Renal cortical epithelial cell (primary cell): ENCODE measurements at places on chromosomes 5 and 9.
A peak's percentile ranks its signal among the peaks of the same experiment; 100 is the strongest.

GRCh38 chr5:78755822-78756429 is 107.4 kb upstream of the LHFPL2 start:
- DNase-seq: no peak

DNA sequence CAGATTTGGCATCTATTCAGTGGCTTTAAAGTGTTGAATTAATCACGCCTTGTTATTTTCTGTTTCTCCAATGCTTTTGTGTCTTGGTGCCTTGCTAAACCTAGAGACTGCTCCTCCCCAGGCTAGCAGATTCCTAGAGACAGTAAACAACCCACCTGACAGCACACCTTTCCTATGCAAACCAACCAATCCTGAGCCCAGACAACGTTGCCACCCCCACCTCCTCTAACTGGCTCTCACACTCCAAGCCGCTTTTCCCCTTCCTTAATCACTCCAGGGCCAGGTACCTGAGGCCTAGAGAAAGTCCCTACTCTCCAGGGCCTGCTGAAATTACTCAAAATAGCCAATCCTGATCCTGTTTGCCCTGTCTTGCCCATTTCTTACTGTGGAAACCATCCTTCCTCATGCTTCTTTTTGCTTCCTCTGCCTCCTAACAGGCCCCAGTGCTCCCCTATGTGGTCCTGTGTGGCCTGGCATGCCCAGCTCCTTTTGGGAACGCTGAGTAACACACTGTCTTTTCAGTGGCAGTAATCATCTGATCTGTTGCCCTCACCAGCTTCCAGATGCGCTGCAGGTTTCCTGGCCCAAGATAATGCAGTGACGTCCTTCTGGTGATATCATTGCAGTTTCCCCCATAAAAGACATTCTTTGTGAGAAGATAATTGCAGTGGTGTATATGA is 53.4 kb downstream of the GAS1 start:
- no peak for DNase-seq

GRCh38 chr9:76996700-76997099 is 22.8 kb upstream of the FOXB2 start:
- DNase-seq: peak; percentile 15

- no peak for DNase-seq
Measured at GRCh38 chr5:158832731-158833130, 267.0 kb downstream of the EBF1 start.

- DNase-seq: peak; percentile 19
Measured at GRCh38 chr9:69857131-69857530, 36.5 kb downstream of the CFAP95 start.

DNA sequence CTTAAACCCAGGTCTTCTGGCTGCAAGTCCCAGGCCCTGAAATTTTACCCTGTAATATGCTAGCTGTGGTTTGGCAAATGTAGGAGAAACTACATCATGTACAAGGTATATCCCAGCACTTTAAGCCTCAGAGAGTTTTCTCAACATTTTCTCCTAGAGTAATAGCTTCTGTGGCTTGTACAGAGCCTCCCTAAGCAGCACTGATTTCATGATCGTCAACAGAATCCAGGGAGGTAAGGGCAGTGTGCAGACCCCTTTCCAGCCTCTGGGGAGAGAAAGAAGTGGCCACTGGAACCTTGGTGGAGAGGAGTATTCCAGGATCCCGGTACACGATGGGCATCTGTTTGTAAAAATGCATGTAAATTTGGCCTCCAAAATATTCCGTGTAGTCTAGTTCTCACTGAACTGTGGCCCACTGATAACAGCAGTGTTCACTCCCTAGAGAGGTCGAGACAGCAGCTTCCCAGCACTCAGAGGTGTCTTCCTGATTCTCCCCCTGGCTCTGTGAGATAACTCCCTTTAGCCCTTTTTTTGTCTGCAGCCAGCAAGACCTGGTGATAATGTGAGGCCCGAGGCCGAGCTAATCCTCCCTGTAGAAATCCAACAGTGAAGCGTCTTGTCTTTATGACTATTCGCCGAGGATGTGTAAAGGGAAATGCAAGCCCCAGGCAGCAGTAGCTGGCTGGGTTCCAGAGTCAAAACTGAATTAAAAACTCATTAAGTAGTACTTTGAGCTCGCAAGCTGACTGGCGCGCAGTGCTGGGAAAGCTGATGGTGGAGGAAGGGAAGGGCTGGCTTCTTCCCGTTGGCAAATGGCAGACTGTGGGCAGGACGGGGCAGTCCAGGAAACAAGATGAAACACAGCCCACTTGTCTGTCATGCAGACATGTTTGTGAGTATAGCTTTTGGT is 59.0 kb downstream of the MAP1B start:
- peak; percentile 90 for DNase-seq

- DNase-seq: no peak
Measured at GRCh38 chr9:126775926-126776325, 28.9 kb upstream of the ZBTB43 start.

DNA sequence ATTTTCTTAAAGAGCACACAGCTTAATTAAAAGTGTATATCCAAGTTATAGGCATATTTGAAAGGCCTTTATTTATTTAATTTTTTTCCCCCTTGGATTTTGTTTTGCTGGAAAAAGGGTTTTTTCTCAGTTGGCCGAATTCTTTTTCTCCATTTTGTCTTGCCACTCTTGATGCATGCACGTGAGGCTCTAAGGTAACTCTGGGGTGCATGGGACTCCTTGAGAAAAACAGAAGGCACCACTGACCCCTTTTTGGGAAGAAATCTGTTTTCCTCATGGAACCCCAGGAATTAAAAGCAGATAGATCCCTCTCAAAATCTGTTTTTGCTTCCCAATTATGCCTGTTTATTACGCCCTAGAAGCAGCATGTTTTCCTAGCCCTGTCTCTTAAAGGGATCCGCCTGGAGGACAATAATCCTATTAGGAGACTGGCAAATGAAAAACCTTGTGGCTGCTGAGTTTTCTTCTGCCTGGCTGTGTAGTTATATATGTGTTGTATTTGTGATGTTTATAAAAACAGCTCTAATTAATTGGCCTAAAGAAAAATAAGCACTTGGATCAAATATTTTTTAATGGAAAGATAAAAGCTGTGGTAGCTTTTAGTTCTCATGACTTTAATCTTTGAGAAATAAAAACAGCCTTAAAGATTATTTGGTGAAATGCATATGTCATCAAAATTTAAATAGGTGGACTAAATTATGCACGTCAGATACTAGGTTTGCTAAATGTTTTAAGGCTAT is 435.1 kb upstream of the CDH9 start:
- no peak for DNase-seq
